ENCODE measurements at places on chromosomes 4 and X.

- no peak for DNase-seq
Observed at GRCh38 chr4:183541010-183541751, 36.3 kb downstream of the ING2 start.

DNA sequence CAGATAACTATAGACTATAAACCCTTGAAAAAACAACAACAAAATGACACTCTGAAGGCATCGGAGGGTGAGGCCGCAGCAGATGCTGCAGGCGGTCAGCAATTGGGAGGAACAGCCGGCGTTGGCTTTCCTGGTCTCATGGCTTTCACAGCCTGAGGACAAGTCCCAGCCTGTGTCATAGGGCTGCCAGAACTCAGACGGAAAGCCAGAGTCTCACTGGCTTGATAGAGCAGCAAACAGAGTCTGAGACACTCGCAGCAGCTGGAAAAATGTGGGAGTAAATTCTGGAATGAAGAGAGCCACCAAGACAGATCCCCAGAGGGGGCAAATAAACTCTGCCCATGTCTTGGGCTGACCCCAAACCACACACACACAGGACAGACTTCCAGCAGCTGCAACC lies 86.3 kb downstream of the PPP2R2C start:
- DNase-seq: no peak

DNA sequence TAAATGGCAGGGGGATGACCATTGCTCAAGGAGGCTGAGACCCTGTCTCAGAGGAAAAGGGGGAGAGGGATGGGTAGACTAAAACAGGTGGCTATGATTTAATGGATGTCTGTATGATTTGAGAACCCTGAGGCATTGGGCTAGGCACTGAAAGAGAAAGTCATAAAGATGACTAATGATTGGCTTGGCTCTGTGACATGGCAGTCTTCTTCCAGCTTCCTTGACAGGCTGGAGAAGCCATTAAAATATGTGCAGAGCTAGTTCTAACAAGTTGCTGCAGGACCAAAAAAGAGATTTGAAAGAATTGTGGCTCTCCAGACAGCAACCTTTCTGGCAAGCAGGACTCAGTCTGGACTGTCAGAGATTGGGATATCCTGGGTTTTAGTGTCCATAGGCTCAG lies 53.6 kb downstream of the AMER1 start:
- no peak for DNase-seq

- DNase-seq: no peak
Observed at GRCh38 chrX:153626863-153627674, 19.9 kb upstream of the DUSP9 start.

DNA sequence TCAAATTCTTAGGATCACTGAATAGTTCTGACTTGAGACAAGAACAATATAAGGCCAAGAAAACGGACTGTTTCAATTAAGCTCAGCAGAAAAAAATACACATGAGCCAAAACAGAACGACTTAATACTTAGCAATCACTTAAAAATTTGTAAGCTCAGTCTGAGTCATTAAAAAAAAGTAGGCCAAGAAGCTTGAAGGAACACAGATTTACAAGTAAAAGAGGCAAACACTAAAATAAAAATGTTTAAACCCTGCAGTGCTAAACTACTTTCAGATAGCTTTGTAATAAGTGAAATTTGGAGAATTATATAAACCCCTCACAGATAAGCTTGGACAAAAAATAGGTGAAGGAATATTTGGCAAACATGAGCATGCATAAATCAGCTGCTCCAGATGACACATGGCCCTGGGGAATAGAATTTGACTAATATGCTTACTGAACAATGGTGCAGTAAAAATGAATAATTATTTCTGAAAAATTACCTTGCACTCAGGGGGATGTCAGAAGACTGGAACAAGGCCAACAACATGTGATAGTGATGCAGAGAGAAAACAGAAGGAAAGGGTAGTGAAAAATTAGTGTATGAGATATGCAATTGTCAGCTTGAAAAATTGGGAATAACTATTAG lies 49.6 kb downstream of the LNX1 start:
- DNase-seq: no peak

- no peak for DNase-seq
Observed at GRCh38 chr4:41722181-41722580, 26.3 kb downstream of the PHOX2B start.

DNA sequence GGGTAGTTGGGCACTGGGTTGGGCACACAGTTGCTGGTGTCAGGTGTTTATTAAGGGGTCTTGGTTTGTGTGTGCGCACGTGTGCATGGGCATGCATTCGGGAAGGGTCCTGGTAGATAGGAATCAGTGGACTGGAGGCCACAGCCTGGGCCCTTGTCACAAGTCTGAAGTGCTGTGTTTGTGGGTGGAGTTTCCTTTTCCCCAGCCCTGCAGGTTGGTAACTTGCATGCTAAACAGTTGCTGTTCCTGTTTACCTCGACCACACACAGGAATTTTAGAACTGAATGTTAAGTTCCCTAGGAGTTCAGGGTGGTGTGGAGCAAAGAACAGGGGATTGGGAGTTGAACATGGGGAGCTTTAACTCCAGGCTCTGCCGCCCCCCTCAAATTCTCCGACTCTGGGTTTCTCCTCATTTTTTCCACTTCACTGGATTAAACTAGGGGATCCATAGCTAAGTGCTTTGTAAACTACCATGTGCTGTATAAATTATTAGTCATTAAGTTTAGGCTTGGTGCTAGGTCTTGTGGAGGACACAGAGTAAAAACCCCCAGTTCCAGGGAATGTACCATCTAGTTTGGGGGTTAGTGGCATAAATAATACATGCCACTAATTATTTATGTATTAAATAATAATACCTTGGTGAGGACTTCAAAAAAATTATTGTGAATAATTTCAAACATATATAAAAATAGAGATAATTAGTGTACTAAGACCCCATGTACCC lies 49.0 kb downstream of the STARD8 start:
- DNase-seq: no peak

GRCh38 chr4:185810746-185811508 lies 1.1 kb downstream of the SORBS2 start:
- DNase-seq: no peak

DNA sequence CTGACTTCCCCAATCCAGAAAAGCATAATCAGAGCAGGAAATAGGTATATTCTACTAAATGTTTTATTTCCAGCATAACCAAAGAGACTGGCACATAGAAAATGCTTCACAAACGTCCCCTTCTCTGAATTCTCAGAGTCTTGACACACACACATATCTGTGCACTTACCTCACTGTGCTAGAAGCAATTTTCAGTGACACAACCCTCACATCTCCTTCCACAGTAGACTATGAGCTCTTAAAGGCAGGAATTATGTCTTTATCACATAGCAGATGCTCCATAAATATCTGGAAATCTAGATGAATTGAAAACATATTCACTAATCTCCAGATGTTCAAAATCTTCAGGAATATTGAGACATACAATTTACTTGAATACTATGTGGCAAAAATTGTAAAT lies 5.9 kb downstream of the SOWAHB start:
- no peak for DNase-seq

DNA sequence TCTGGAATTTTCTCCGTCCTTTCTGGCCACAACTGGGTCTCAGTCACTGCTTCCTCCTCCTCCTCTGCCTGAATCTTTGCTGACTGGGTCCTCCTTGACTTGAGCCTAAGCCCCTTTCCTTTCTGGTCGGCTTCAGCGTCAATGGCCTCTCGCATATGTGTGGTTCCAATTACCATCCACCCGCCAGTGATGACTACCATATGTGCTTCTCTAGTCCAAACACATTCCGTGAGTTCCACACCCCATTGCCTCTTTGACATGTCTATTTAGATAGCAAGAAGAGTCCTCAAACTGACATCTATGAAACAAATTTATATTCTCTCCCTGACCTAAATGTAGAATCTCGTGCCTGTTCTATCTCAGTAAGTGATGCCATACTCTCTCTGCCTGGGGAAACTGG lies 19.8 kb downstream of the MXRA5 start:
- DNase-seq: no peak

DNA sequence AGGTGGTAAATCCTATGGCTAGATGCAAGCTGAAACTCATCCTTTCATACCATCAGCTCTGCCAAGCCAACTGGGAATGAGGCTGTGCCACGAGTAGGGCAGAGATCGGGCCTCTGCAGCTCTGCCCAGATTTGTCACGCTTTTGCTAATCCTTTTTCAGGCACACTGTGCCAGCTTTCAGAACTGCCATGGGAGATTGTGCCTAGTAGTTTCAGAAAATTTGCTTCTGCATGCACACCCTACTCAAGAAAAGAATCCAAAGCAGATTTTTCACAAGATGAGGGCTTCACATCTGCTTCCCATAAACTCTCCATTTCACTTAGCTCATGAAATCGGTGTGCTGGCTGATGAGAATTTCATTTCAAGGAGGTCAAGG lies 3.3 kb upstream of the ADH7 start:
- DNase-seq: no peak

DNA sequence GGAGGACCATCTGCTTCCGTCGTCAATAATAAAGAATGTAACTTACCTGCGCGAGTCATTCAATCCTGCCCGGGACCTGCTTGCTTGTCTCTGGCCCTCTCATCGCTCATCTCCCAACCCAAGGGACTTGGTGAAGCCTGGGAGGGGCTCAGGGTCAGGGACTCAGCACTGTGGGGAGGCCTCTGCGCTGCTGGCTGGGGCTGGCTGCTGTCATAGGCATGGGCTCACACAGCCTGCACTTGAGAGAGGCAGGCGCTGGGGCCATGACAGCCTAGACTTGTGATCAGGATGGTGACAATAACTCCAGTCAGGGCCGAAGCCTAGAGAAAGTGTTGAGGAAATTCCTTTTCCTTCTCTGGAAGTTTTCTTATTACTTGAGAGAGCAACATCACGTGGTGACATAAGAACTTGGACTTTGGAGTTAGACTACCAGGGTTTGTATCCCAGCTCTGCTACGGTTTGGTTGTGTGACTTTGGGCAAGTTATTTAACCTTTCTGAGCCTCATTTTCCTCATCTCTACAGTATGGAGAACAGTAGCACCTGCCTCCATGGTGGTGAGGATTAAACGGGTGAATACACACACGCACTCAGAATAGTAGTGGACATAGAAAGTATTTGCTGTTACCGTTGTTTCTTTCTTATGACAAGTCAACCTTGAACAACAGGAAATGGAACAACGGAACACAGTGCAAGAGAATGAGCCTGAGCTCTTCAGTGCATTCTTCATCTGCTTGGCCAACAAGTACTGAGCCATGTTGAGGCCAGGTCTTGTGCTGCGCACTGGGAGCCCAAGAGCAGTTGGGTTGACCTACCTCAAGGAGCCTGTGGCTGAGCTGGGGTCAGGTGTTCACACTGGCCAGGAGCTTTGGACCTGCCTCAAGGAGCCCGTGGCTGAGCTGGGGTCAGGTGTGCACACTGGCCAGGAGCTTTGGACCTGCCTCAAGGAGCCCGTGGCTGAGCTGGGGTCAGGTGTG lies 60.5 kb downstream of the TBC1D14 start:
- DNase-seq: no peak

DNA sequence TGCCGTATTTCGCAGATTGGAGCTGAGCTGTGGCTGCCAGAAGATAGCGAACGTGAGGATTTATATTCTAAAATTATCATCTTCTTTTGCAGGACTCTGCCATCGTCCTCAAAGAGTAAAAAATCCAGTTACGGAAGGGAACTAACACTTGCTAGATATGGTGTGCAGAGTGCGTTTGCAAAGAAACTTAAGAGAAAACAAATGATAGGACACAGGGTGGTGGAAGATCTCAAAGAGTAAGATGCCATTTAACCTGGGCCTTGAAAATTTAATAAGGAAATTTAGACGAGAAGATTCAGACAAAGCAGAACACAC lies 566 bp downstream of the LARP7 start:
- DNase-seq: no peak

- DNase-seq: no peak
Observed at GRCh38 chr4:164614999-164615398, 138.9 kb upstream of the SMIM31 start.

- DNase-seq: no peak
Observed at GRCh38 chr4:83012200-83012686, 1.6 kb upstream of the LIN54 start.

DNA sequence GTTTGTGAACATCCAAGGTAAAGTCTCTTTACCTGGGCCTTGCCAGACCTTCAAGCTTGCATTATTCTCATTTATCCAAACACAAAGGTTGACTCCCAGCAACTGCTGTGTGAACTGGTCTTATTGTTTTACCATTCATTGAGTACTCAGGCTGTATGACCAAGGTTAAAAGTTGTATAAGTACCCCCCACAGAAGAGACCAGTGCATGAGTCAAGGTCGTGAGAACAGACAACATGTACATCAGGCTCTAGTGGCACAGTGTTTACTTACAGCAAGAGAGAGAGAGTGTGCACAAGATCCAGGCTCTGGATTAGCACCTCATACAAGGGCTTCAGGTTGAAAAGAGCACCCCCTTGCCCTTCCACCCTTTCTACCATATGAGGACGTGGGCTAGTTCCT lies 77.4 kb upstream of the EFNB1 start:
- no peak for DNase-seq

DNA sequence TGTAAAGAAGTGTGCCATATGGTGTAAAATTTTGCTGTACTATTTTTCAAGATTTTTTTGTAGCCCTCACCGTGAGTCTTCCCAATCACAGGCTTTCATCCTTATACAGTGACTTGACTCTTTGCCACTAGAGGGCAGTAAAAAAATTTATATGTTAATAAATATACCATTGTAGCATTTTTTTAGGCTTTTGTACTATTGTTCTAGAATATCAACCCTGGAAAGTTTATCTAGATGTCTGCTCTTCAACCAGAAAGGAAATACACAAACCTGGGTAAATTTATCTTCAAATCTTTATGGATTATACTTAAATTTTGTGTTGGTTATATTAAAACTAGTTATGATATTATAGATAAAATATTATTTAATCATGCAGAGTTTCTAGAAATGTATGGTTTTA lies 235.3 kb downstream of the TENM3 start:
- DNase-seq: no peak

- DNase-seq: no peak
Observed at GRCh38 chrX:84187533-84188319, at the start of gene RPS6KA6. Gene RPS6KA6, minus strand, starts transcription at chrX:84188199. Its CDS starts 300 bp downstream, at chrX:84187899.

- DNase-seq: no peak
Observed at GRCh38 chr4:44961001-44961755, 234.8 kb upstream of the GNPDA2 start.

Data from activated gamma-delta T cell treated with anti-CD3 and anti-CD28 coated beads, Interleukin-2, amount 50 U/mL, for 16 hours (primary cell).